HCT116 (cell line): ENCODE measurements at places on chromosomes 4 and X. TPM values are rescaled to one million over a fixed set of nuclear protein-coding genes. Genes with fewer than 3 reads are reported as not detected.

Gene SOWAHB
- 3.0 TPM for total RNA-seq

Gene MAGED4B
- total RNA-seq, result 0.52 TPM

Gene AR
- total RNA-seq, result 0.02 TPM

Gene RNF175
- total RNA-seq, result not detected

Gene VCX3B
- not detected for total RNA-seq

Gene PAGE1
- total RNA-seq, result not detected

Gene DIPK2B
- not detected for total RNA-seq

Gene UGT2B11
- total RNA-seq, result not detected

Gene F8
- 2.6 TPM for total RNA-seq

Gene SYTL5
- total RNA-seq, result 0.20 TPM

Gene TLR2
- total RNA-seq, result 0.12 TPM

Gene CLCN3
- total RNA-seq, result 60.4 TPM

Gene BRCC3
- 21.3 TPM for total RNA-seq

Gene DMD
- 0.05 TPM for total RNA-seq

Gene ERVMER34-1
- 17.5 TPM for total RNA-seq

Gene AP1AR
- total RNA-seq, result 56.7 TPM

Gene ZCCHC12
- total RNA-seq, result 0.89 TPM

Gene UGT2B10
- total RNA-seq, result 0.27 TPM

Gene TMPRSS11F
- total RNA-seq, result not detected

Gene AMMECR1
- total RNA-seq, result 9.2 TPM

Gene STPG2
- total RNA-seq, result not detected

Gene STS
- total RNA-seq, result 0.54 TPM

Gene ODAM
- total RNA-seq, result not detected

Gene TRIM60
- total RNA-seq, result not detected

Gene GUCY1B1
- total RNA-seq, result not detected

Gene PF4V1
- total RNA-seq, result not detected

Gene MAGEC2
- not detected for total RNA-seq

Gene NXT2
- total RNA-seq, result 14.3 TPM

Gene MAGEA10
- total RNA-seq, result not detected

Gene ZNF630
- total RNA-seq, result not detected

Gene NUDT10
- total RNA-seq, result not detected
